ENCODE measurements at places on chromosomes 13 and 19.

DNA sequence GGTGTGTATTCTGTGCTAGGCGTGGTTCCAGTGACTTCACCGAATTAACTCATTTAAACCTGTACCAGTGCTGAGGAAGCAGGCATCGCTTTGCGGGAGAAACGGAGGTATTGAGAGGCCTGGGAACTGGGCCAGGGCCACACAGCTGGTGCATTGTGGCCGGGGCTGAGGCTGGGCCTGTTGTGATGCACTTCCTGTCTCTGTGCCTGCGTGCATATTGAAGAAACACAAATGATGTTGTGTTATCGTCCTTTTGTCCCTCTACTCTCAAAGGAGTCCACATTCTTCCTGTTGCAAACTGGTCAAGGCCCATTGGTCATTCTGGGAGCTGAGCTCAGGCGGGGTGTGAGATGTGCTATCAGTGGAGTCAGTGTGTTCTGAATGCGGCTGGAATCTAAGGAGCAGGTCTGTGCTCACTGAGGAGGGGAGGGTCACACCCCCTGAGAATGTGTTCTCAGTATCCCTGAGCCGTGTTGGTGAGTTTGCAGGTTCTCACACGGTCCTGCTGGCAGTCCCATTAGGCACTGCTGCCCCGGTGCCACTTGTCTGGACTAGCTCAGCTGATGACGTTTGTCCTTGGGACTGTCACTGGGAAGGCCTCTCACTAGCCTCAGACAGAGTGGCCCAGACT, 62.1 kb downstream of the ARHGEF7 start:
- no peak for DNase-seq

DNA sequence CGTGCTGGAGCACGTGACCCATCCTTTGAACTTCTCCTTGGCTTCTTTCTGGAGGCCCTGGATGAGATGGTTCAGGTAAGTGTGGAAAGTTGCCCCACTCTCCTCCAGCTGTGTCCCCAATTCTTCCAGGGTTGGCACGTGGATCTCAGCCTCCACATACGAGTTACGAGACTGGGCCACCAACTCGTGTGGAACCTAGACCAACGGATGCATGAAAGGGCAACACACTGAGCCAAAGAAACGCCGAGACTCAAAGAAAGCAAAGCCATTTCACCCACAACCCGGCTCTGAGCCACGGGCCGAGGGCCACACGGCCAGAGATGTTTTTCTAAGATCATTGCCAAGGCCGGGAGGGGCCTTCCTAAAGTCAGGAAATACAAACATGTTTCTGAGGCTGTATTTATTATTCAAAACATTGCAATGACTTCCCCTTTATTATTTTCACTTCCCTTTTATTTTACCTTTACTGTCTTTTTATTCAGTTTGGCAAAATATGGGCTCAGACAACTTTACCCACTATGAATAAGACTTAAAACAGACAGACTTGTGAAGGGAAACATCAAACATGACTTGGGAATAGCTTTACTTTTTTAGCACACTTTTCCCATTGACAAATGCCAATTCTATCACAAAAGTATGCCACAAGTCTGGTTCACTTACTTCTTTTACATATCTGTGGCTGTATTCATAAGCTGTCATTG, 94.6 kb downstream of the KL start:
- DNase-seq = no peak

GRCh38 chr19:19447536-19448237, 42.2 kb downstream of the GATAD2A start:
- no peak for DNase-seq

DNA sequence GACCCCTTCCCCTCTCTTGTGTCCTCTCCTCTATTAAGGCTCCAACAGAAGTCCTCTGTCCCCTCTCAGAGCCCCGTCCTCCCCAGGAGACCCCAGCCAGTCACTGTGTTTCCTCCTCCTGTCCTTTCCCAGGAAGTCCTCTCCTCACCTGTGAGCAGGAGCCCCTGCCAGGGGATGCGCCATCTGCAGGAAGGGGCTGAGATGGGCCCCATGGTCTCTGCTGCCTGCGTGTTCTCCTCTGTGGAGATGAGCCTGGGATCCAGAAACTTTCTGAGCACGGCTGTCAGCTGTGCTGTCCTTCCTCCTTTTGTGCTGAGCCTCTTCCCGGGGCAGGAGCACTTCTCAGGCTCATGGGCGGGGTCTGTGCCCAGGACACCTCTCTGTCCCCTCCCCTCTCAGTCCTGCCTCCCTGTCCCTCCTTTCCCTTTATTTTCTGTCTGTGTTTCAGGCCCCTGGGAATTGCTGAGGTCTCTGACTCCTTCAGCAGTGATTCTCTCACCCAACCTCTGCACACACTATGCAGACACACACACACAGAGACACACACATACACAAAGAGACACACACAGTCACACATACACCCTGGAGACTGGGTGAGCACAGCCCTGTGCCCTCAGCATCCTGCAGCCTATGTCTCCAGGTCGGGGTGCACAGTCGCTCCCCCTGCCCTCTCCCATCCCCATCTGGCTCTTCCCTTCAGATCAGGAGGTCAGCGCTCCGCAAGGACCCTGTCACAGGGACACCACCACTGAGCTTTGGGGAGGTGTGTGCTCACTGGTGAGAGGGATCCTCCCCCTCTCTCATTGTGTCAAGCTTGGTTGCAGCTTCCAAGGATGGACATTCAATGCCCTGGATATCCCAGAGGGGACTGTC, at the start of gene CEACAM8:
Gene CEACAM8, minus strand, starts transcription at position 308 of the 873 bp plus-strand sequence. Its CDS starts 96 bp downstream, at position 212.
- DNase-seq = no peak

GRCh38 chr19:39941615-39942365, 7.4 kb upstream of the FCGBP start:
- DNase-seq = no peak

DNA sequence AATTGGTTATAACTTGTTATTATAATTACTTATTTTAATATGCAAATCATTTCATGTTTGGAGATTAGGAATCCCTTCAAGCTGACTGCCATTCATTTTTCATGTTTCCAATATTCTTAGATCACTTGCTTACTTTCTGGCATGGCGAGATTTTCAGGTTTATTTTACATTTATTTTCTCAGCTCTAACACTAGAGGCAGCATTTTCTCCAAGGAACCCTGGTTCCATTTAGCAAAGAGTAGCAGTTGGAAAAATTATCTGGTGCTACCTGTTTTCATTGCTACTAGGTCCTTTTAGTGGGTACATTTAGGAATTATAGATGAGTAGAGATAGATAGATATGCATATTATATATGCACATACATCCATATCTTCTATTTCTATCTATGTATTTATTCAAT, 90.9 kb upstream of the TRPC4 start:
- no peak for DNase-seq

- DNase-seq = peak; percentile 30
Observed at GRCh38 chr19:52343548-52343947, 7.5 kb downstream of the ZNF610 start.

DNA sequence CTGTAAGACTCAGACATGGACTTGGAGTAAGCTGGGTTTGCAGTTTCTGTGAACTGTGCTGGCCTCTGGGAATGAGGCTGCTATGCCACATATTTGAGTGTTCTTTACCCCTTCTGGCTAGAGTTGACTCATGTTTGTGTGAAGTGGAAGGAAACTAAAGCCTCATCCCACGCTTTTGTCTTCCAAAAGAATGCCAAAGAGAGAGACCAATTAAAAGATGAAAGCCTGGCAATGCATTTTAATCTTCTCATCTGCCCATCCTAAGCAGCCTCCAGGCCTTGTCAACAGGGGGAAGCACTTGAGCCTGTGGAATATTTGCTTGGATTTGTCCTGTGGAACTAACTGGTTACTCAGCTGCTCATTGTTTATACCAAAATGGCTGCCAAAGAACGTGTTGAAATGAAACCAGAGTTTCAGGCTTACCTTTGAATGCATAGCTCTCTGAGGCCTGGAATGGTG, 49.1 kb downstream of the LMO7 start:
- no peak for DNase-seq

DNA sequence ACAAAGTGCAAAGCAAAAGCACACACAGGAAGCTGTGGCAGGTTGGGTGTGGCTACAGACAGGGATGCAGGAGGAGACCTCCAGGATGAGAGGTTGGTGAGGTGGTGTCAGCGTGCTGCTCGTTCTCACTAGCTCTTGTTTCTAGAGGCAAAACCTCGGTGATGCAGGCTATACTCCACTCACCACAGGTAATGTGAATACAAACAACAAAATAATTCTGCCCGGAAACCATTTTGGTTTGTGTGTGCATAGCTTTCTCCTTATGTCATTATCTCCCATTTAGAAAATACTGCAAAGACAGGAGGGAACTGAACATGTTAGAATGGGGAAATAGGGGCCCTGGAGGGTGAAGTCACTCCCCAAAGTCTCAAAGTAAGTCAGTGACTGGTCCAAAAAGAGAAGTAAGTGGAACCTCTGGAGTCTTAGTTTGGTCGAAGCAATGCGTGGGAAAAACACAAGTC, 9.4 kb downstream of the LCP1 start:
- DNase-seq = no peak

DNA sequence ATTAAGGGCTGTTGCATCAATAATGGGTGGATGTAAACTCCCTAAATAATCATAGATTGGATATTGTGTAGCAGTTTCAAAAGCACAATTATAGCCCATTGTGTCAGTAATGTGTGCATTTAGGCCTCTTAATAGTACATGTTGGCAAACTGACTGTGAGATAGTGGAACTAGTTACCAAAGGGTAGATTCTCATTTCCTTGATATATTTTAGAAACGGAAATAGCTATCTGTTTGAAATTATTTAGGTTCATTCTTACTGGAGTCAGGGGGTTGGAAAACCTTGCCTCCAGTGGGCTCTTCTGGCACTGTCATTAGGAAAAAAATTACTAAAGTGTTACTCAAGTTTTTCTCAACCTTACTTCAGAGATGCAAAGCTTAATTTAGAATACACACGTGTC, 1074.9 kb downstream of the PCDH17 start:
- DNase-seq = no peak

DNA sequence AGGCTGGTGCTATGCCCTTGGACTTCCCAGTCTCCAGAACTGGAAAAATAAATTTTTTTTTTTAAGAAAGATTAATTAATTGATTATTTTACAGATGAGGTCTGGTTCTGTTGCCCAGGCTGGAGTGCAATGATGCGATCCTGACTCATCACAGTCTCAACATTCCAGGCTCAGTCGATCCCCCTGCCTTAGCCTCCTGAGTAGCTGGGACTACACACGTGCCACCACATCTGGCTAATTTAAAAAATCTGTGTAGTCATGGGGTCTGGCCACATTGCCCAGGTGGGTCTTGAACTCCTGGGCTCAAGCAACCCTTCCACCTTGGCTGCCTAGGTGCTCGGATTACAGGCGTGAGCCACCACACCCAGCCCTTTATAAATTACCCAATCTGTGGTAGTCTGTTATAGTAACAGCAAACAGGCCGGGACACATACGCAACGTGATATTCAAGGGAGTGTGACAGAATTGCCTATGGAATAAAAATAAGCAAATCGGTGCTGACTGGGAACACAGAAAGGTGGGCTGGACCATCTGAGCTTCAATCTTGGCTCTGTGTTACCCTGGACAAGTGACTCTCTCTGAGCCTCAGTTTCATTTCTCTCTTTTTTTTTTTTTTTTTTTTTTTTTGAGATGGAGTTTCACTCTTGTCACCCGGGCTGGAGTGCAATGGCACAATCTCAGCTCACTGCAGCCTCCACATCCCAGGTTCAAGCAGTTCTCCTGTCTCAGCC, 42.8 kb downstream of the PIN1 start:
- no peak for DNase-seq

GRCh38 chr13:33904431-33904830, 86.5 kb downstream of the RFC3 start:
- DNase-seq = no peak

- no peak for DNase-seq
Observed at GRCh38 chr13:69199664-69200063, 908.0 kb upstream of the ATXN8OS start.

GRCh38 chr19:18785179-18786124, 5.7 kb downstream of the COMP start:
- peak; percentile 43 for DNase-seq

DNA sequence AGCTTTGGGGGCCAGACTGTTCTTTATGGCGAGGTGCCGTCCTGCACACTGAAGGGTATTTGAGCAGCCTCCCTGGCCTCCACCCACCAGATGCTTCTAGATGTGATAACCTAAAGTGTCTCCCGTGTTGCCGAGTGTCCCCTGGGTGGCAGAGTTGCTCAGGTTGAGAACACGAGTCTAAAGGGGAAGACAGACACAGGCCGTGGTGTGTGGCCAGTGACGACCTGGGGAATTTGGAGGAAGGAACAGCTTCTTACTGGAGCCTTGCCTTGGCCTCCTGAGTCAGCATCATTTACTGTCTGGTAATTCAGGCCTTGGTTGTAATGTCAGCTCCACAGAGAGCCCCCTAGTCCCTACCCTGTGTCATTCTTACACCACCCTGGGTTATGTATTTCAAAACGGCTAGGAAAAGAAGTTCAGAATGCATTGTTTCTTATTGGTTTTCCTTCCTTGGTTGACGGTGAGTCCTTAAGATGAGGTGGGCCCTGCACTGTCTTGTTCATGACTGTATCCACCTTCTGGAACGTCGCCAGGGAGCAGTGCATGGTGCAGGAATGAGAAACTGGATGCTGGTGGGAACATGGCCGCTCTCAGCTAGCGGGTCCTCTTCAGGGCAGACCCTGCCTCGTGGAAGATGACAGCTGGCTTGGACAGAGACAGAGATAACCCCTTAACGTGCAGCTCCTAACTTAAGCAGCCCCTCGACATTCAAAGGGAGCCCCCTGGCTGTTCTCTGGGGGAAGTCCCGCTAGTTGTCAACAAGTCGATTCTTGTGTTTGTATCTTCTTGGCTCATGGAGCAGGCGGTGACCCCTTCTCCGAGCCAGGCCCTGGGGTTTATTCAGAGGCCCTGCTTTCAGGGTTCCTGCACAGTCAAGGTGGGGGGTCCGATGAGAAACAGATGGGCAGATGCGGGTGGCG, 7.2 kb downstream of the SIN3B start:
- no peak for DNase-seq

- no peak for DNase-seq
Observed at GRCh38 chr19:33261511-33262189, 36.0 kb upstream of the SLC7A10 start.

GRCh38 chr19:11405846-11406643, 13.1 kb downstream of the RGL3 start:
- peak; percentile 43 for DNase-seq

- no peak for DNase-seq
Observed at GRCh38 chr13:21688056-21688455, 17.2 kb downstream of the FGF9 start.

GRCh38 chr19:5621945-5622464, 571 bp downstream of the SAFB2 start:
- DNase-seq = no peak

DNA sequence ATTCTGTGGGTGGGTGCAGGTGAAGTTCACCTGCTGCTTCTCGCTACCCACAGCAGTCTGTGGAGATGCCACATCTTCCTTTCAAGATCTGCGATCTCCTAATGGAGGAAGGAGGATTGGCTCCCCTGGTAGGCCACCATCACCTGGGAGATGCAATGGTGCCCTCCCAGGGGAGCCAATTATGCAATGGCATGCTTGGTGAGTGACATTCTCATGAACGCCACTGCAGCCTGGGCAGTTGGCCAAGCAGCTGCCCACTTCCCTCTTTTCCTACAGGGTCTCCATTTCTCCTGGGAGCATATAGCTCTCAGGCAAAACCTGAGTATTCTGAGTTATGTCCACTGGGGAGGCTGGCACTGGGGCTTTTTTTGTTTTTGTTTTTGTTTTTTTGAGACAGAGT, 83.5 kb upstream of the KCTD15 start:
- no peak for DNase-seq

All from stimulated activated CD4-positive, alpha-beta T cell treated with anti-CD3 and anti-CD28 coated beads, Interleukin-1b, Interleukin-23, amount 100 ng/mL, for 24 hours (primary cell).